ENCODE measurements at places on chromosomes 16 and 17.

DNA sequence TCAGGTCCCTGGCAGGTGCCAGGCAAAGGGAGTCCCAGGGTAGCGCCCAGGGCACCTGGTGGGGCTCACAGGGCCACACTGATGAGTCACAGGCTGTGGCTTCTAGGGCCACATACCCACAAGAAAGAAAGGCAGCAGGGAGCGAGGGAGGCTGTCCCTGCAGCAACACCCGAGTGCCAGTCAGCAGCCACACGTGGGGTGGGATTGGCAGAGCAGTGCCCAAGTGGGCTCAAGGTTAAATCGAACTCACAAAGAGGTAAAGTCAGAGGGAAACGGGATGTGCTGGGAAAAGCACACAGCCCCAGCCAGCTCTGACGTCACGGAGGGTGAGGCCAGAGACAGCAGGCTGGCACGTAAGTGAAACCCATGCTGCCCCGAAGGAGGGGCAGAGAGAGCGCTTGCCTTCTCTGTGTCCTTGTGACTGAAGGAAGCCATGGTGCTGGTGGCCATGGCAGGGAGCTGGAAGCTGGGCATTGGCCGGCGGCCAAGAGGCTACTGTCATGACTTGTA is 33.8 kb downstream of the FA2H start:
- no peak for DNase-seq

DNA sequence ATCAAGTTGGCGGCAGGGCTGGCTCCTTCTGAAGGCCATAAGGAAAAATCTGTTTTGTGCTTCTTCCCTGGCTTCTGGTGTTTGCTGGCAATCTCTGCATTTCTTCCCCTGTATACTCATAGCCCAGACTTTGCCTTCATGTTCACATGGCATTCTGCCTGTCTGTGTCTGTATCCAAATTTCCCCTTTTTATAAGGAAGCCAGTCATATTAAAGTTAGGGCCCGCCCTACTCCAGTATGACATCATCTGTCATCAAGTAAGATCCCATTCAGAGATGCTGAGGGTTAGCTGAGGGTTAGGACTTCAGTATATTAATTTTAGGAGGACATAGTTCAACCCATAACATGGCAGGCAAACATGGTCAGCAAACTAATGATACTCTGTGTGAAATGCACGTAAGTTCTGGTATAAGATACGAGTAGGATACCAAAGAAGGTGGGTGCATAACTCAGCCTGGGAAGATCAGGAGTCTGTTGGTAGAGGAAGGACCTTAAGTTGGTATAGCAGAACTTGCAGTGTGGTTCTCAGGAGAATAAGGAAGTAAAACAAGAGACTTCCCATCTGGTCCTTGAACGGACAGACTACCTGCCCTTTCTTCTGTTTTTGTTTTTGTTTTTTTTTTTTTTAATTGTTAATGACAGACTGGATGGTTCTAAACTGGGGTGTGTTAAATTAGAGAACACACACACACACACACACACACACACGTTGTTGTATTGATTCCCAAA is 13.9 kb downstream of the MAP2K6 start:
- no peak for DNase-seq

DNA sequence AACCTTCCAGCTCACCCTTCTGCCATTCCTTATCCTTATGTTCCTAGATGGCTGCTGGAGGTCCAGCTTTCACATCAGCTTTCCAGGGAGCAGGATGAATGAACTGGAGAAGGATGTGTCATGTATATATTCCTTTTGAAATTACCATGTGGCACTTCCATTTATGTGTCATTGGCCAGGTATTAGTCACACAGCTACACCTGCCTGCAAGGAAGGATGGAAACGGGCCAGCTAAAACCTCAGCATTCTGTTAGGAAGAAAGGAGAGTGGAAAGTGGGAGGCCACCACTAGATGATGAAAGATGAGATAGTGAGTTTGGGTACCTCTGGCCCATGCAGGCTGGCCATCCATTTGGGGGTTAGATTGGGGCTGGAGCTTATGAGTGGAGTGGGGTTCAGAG is 67.5 kb downstream of the KSR1 start:
- no peak for DNase-seq

DNA sequence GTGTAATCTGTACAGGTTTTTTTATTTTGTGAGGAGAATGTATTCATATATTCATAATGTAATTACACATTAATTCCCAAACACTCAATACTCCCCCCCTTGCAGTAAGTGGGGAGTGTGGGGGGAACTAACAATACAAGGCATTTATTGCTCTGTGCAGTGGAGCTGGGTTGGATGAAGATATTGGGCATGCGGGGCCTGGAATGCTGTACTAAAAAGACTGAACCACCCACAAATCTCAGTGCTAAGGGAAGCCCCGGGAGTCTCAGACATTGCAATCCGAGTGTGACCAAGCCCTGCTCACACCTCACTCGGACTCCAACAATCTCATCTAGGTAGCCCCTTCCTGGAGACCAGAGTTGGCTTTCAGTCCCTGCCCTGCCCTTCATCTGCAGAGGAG is 6.0 kb downstream of the PLLP start:
- no peak for DNase-seq

GRCh38 chr16:56332464-56333079 is 92.8 kb downstream of the AMFR start:
- peak; percentile 76 for DNase-seq

GRCh38 chr17:60496041-60496440 is 30.0 kb downstream of the APPBP2 start:
- no peak for DNase-seq

DNA sequence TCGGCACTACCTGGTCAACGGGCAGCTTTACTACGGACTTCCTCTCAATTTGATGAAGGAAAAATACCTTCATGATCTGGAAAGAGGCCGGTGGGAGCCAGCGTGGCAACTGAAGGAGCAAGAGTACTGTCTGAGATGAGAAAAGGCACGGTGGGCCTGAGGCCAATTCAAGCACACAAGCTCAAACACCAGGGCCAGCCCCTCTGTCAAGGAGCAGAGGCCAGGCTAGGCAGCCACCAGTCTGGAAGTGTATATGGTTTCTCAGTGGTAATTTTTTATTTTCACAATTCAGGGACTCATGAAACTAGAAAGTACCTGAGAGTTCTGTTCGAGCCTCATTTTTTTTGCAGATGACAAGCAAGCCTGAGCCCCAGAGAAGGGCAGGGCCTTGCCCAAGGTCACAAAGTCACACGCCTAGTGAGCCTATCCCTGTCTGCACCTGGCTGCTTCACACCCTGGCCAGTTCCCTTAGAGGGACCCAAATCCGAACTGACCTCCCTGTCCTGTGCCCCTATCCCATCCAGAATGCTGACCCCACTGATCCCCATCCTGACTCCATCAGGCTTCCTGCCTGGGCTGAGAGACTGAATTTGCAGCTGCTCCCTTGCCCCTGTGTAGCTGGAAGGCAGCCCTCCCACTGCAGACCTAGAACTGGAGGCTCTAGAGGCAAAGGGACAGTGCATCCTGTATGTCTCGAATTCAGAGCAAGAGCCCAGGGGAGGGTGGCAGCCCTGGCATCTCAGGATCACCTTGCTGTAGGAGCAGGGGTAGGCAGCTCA is 4.8 kb upstream of the TBX2 start:
- DNase-seq: no peak

DNA sequence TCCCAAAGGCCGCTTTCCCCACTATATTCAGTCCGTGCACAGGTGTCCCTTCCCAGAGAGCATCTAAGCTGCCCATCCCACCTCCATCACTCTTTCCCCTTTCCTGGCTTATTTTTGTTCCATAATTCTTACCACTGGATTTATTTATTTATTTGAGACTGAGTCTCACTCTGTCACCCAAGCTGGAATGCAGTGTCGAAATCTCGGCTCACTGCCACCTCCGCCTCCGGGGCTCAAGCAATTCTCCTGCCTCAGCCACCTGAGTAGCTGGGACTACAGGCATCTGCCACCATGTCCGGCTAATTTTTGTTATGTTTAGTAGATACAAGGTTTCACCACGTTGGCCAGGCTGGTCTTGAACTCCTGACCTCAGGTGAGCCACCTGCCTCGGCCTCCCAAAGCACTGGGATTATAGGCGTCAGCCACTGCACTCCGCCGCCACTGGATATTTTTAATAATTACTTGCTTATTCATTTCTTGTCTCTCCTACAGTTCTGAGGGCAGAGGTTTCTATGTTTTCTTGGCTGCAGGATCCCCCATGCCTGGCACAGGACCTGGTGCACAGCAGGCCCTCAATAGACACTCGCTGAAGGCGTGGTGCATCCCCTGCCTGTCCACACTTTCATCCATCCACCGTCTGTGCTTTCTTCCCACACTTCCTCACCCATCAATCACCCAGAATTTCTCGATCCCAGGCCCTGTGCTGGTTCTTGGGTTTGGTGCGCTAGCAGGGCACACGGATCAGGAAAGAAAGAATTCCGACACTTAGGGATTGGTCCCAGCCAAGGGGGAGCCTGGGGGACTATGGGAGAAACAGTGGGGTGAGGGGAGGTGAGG is 9.9 kb upstream of the ADGRG1 start:
- DNase-seq: no peak

GRCh38 chr16:64416216-64417005 is 705.5 kb downstream of the CDH11 start:
- no peak for DNase-seq

- DNase-seq: no peak
These were observed 59.8 kb downstream of the AMFR start for GRCh38 chr16:56365552-56365951.

- no peak for DNase-seq
These were observed 11.0 kb downstream of the CYB561 start for GRCh38 chr17:63434951-63435571.

DNA sequence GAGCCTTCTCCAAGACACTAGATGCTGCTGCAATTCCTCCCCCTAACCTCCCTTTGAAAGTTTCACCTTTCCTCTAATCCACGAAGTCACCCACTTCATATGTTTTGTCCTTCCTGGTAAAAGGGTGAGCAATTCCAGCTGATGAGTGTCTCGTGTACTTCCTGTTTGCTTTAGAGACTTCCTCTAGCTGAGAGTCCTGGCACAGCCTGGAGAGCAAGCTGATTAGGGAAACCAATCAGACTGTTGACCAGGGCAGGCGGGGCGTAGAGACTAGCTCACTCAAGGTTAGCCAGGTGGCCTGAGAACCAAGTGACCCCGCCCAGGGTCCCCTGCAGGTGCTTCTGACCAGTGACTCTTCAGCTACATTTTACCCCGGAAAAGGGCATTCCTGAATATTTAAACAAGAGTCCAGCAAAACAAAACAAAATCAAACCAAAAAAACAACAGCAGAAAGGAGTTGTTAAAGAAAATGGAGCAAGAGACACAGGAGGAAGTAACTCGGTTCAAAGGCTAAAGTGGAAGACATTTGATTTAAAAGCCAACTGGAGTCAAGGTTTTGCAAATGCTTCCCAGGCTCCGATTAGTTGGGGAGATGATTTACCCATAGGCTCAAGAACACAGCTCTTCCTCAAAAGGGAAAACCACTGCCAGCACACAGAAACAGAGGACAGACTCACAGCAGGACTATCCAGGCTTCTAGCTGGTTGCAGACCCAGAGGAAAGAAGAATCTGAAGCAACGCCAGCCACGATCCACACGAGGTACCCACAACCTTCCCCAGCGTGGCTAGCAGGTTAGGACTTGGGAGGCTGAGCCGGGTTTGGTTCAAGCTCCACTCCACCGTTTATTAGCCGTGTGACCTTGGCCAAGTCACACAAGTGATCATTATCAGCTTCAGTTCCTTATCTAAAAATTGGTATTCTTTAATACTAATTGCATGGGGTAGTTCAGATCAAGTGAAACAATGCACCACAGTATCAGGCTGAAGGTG is 13.4 kb downstream of the HSPB9 start:
- peak; percentile 96 for DNase-seq

GRCh38 chr17:2730764-2731353 is 18.6 kb downstream of the CCDC92B start:
- no peak for DNase-seq

DNA sequence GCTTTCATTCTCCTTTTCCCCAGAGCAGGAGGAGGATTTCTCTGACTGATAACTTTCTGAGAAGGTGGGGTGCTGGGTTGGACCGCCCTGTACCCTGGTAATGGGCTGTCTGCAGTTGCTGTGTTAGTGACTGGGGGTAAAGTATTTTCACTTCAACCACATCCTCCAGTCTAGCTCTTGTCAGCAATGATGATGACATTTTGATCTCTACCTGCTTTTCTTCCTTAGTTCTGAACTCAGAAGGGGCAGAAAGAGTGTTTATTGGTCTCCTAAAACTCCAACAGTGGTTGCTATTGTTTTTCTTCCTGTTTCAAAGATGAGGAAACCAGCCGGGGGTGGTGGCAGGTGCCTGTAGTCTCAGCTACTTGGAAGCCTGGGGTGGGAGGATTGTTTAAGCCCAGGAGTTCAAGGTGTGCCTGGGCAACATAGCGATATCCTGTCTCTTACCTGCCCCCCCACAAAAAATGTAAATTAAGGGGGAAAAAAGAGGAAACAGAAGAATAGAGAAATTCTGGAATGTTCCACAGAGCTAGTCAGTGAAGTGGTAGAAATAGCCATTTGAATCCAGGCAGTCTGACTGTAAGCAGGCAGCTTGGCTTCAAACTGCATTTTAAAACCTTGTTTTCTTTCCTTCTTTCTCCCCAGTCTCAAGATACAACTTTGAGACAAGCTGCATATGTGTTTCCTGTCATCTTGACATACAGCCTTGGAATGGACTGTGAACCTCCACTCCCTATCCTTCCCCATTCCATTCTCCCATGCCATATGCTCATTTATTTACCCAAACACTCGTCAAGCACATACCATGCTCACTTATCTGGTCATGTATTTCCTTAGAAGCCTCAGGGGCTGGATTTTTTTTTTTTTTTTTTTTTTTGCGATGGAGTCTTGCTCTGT is 3.3 kb upstream of the N4BP1 start:
- DNase-seq: peak; percentile 15

DNA sequence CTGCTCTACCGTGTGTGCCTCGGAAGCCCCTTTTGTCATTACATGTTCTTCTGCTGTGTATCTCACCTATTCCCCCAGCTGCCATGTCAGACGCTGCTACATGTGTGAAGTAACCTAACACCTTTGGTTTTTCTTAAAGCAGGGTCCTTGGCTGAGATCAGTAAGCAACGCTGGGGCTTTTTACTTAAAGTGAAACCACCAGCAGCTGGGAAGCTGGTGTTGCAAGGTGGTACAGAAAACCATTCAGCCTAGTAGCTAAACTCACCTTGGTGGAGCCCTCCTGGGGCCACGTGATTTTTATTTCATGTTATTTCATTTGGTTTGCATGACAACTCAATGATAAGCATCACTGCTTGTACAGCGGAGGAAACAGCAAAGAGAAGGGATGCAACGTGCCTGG is 62.6 kb downstream of the PLCG2 start:
- no peak for DNase-seq

DNA sequence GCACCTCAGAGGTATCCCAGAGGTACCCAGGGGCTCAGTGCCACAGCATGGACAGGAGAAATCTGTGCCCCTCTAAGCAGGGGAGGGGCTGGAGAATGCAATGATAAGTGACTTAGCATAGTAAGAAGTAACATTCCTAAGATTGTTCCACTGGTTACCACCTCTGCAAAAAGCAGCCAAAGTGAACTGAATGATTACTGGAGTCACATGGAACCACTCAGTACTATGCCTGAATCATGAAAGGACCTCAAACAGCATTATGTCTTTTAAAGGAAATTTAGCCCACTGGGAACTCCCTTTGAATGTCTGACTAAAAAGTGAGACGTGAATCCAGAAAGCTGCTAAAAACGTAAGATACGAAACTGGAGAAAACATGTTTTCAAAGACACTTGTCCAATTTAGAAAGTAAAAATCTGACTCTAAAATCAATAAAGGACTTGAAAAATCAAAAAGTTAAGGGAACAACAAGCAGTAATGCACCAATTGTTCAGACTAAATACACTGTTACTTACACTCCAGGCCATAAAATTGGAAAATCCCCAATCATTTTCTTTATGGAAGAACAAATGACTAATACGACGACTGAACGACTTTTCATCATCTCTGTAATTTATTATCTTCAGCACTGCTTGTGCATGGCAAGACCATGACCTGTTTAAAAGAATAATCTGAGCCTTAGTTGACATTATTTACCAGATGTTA is 38.6 kb downstream of the LITAFD start:
- no peak for DNase-seq
